ENCODE measurements at places on chromosomes 12 and 14.

DNA sequence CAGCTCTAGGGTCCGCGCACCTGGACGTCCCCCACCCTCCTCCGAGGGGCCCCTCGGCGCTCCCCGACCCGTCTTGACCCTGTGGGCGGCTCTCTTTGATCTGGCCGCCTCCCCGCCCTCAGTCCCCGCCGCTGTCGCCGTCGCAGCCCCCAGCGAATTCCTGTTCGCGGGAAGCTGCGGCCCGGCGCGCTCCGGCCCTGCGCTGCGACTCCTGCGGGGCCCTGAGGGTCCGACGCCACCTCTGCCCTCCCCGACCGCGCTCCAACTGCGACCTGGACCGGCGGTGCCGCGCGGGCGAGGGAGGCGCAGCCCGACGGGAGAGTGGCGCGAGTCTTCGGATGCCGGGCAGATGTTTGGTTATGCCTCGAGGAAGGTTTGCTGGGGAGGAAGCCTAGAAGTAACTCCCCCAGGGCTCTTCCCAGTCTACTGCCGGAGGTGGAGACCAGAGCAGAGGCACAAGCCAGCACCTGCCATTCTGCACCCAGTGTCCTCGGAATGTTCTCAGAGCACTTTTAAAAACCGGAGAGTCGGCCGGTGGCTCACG lies 440 bp upstream of the ISM2 start:
- no peak for DNase-seq

GRCh38 chr14:100142073-100143040 lies 17.1 kb downstream of the DEGS2 start:
- DNase-seq, result no peak

DNA sequence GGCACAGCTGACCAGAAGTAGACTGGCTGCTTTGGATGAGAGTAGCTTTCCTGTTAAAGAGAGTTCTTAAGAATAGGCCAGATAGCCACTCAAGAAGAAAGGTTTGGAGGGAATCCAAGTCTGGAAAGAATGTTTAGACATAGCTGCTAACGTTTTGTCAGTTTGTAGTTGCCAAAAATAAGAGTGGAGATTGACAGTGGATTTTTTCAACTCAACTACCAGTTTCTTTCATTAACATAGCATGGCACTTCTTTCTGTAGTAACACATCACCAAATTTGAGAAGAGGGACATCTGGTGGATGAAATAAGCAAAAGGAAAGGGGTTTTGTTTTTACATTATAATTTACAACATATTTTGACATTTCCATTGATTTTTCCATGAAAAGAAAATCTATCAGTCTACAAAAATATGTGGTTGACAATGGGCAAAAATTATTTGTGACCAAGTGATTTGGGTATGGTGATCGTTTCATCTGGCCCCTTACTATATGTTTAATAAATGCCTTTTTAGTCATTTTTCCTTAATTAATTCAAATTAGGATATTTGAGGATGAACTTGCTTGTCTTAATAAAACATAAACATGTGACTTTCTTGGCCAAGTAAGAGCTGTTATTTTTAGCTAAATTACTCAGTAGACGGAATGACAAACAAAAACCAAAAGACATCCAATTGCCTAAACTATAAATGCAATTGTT lies 71.1 kb downstream of the PTPRR start:
- no peak for DNase-seq

GRCh38 chr12:57765003-57765697 lies 1.7 kb downstream of the CYP27B1 start:
- DNase-seq, result no peak

DNA sequence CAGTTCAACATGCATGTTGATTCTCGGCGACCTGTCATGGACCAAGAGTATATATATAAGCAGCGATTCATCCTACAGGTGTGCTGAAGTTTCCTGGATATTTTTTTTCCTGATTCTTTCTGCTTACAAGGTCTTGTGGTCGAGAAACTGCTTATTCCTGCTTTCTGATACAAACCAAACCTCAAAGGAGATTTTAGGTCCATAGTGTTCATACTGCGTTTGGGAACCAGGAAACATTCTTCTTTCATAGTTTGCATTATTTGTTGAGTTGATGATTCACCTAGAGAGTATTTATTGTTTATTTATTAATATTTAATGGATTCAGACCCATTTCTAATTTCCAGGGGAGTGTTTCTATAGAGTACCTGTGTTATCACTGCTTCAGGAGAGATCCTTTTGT lies 70.7 kb upstream of the ASPG start:
- no peak for DNase-seq

Measured in fibroblast of skin of left biceps (primary cell).